Endodermal cell (in vitro differentiated cells): ENCODE measurements at places on chromosomes 4 and X. TPM values are rescaled to one million over a fixed set of nuclear protein-coding genes. Genes with fewer than 3 reads are reported as not detected.
A peak's percentile ranks its signal among the peaks of the same experiment; 100 is the strongest.

GRCh38 chrX:38277136-38277535, 50.2 kb downstream of the RPGR start:
- no peak overlapping the region for H3K4me3 ChIP-seq
- H3K27ac ChIP-seq, result no peak overlapping the region
- H3K4me1 ChIP-seq, result peaks cover 3% of the 10 kb centered on the region
- no peaks in the 10 kb centered on the region for H3K27me3 ChIP-seq
- no peak for DNase-seq

DNA sequence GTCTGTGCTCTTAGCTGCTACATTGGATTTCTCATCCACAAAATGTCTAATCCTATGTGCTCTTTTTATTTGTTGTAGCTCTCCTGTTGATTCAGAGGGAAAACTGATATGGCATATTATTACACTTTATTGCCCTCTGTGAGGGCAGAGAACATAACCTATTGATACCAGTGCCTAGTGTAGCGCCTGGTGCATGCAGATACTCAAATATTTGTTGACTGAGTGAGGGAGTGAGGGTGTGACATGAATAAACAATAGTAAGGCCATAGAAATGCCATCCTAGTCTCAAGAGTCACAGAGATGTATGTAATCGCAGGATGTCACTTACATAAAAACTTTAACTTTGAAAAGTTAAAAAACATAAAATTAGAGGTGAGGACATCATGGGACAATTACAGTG, 159.1 kb downstream of the SHROOM3 start:
- no peaks in the 10 kb centered on the region for H3K27me3 ChIP-seq
- H3K4me1 ChIP-seq, result peaks cover 11% of the 10 kb centered on the region
- no peaks in the 10 kb centered on the region for H3K36me3 ChIP-seq
- no peak overlapping the region for H3K27ac ChIP-seq
- H3K4me3 ChIP-seq, result no peak overlapping the region
- no peak for DNase-seq

- peak; percentile 83 for DNase-seq
- no peaks in the 10 kb centered on the region for H3K36me3 ChIP-seq
- H3K27me3 ChIP-seq, result peaks cover 13% of the 10 kb centered on the region
- no peak overlapping the region for H3K27ac ChIP-seq
- H3K4me3 ChIP-seq, result no peak overlapping the region
- no peaks in the 10 kb centered on the region for H3K4me1 ChIP-seq
Measured at GRCh38 chr4:13920901-13921300, 293.4 kb upstream of the BOD1L1 start.

GRCh38 chr4:60500810-60501209, 699.3 kb upstream of the ADGRL3 start:
- H3K4me3 ChIP-seq, result no peak overlapping the region
- H3K4me1 ChIP-seq, result no peaks in the 10 kb centered on the region
- no peaks in the 10 kb centered on the region for H3K27me3 ChIP-seq
- no peak for DNase-seq

DNA sequence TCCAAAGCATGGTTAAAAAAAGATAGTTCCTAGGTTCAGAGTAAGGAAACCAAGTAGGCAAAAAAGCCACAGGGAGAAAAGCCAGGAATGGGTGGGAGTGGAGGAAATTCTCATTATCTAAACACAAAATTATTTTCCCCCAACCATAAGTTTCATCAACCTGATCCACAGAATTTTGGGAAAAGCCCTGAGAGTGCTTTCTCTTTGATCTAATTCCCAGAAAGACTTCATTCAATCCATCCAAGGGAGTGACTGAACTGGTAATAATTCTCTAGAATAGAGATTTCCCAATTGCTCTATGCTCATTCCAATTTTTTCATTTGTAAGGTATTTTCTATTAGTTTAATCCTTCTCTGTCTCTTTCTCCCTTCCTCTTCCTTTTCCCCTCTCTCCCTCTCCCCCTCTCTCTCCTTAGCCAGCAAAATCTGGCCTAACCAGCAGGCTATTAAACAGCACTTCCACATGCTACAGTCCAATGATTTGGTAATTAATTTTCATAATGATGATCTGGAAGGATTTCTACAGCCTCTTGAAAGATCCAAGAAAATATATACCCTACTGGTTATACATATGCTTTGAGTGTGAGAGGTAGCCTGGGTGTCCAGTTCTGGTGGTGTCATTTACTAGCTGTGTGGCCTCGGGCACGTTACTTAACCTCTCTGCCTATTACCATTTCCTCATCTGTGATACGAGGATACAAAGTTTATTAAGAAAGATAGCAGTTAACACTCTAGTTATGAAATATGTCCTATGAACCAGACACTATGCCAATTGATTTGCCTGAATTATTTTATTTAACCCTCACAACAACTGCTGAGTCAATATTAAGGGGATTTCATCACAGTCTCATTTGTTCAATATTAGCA, 251.5 kb upstream of the RASGEF1B start:
- peak overlapping the region; percentile 77 for H3K27ac ChIP-seq
- peaks cover 4% of the 10 kb centered on the region for H3K4me1 ChIP-seq
- no peak overlapping the region for H3K4me3 ChIP-seq
- no peaks in the 10 kb centered on the region for H3K27me3 ChIP-seq
- no peaks in the 10 kb centered on the region for H3K36me3 ChIP-seq
- DNase-seq, result no peak

Gene CDKL2
- total RNA-seq, result 0.37 and 0.52 TPM in 2 replicates
